Jurkat, Clone E6-1 (cell line): ENCODE measurements at places on chromosomes 12 and 14.

DNA sequence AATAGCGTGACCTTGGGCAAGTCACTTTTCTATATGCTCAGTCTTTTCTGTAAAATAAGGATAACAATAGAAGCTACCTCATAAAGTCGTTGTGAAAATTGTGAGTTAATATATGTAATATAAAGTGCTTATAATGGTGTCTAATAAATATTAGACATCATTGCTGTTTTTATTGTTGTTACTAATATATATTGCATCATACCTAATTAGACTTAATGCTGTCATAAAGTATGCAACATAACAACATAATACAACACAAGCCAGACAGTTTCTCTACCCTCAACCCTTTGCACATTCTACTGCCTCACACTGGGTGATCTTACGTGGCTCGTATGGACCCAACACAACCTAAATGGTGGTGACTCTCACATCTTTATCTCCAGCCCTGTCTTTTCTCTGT, 136.9 kb downstream of the KICS2 start:
- DNase-seq = no peak

GRCh38 chr12:39574378-39574777, 45.2 kb downstream of the ABCD2 start:
- DNase-seq = no peak

DNA sequence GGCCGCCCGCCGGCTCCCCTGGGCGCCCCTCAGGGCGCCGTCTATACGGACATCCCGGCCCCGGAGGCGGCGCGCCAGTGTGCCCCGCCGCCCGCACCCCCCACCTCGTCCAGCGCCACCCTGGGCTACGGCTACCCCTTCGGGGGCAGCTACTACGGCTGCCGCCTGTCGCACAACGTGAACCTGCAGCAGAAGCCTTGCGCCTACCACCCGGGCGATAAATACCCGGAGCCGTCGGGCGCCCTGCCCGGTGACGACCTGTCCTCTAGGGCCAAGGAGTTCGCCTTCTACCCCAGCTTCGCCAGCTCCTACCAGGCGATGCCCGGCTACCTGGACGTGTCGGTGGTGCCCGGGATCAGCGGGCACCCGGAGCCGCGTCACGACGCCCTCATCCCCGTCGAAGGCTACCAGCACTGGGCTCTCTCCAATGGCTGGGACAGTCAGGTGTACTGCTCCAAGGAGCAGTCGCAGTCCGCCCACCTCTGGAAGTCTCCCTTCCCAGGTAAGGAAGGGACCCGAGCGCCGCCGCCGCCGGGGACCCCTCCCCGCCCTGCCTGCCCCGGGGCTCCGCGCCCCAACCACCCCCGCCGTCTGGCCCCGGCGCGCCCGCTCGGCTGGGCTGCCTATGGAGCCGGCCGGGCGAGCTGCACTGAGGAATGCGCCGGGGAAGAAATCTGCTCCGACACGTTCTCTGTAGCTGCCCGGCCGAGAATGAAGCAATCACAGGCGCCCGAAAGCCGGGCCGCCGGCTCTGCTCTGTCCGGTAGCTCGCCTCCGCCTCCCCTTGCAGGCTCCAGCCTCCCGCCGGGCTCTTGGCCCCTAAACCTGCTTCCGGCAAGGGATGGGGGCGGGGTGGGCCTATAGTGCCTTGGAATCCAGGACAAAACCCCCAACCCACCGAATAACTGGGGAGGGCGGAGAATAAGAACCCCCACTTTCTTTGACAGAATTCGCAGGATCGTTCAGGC, 794 bp downstream of the HOXC13 start:
- DNase-seq = no peak

DNA sequence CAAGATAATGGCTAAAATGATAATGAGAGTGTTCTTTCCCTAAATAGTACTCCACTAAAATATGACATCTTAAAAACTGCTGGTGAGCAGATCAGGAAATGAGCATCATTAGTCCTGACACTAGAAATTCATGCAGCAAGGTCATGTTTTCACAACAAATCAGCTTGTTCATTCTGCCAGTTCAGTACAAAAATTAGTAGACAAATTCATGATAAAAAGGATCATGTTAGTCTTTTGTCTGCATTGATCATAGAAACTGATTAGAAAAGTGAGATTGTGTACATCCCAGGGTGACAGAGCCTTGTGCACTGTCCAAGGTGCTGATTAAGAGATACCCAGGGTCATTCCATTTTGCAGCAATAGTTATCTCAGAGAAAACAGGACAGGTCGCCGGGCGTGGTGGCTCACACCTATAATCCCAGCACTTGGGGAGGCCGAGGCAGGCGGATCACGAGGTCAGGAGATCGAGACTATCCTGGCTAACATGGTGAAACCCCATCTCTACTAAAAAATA, 163.6 kb downstream of the RIMBP2 start:
- no peak for DNase-seq

DNA sequence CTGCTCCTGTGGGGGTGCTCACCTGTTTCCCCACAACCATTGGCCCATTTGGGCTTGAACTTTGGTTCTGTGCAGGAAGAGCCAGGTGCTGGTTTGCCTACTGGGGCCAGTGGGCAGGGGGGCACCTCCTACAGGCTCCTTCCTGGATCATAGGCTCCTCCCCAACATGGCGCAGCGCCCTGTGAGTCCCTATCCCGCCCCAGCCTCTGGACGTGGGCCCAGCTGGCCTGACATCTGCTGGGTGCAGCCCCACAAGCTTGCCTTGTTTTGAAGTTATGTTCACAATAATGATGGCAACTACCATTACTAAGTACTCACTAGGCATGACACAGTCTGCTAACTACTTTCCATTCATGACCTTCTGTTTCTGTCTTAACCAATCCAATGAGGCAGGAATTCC, 147.8 kb downstream of the RBM19 start:
- DNase-seq = no peak

GRCh38 chr14:74569387-74569786, 42.6 kb downstream of the LTBP2 start:
- DNase-seq = no peak

DNA sequence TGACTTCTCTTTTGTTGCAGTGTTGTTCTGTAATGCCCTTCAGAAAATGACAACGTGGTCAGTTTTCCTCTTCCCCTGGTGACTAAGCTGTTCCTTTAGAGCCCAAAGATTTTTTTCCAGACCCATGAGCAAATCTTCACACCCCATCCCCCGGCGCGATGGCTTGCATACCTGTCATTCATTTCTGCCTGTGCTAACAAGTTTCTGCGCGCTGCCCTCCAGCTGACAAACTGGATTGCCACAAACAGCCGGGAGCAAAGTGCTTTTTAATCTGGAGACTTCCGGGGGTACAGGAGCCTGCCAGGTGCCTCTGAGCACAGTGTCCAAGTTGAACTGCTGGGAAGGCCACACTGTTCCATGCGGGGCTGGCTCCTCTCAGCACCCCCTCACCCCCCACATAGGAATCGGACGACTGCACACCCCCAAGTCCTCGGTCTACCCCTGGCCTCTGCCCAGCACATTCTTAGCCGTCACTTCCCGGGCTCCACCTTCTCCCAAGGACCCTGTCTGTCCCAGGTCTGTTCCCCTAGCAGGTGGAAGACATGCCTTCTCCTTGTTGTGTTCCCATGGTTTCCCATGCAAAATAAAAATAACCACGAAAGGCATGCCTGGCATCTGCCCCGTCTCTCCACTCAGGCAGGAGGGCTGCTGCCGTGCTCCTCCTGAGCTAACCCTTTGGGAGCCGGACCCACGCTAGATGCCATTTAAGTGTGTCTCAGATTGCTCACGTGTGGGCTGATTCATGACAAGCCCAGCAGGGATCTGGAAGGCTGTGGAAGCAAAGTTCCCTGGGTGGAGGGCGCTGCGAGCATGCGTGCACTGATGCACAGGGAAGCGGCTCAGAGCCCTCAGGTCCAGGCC, 14.1 kb downstream of the RILPL1 start:
- no peak for DNase-seq

DNA sequence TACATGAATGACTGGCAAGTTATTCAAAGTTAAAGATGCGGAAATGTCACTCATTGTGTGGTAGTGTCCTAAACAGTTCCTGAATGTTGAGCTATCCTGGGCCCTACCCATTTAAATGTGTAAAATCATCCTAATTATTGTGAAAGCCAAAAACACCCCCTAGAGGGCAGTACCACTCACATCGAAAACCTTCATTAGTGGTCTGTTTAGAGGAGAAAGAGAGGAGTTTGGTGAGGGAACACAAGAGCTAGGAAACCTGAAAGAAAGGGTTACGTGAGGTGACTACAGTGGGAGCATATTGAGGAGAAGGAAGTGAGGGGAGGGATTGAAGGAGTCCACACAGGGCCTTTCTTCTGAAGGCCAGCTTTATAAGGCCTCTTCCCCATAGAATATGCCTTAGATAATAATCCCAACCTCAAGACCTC, 2.5 kb upstream of the TEP1 start:
- peak; percentile 77 for DNase-seq

DNA sequence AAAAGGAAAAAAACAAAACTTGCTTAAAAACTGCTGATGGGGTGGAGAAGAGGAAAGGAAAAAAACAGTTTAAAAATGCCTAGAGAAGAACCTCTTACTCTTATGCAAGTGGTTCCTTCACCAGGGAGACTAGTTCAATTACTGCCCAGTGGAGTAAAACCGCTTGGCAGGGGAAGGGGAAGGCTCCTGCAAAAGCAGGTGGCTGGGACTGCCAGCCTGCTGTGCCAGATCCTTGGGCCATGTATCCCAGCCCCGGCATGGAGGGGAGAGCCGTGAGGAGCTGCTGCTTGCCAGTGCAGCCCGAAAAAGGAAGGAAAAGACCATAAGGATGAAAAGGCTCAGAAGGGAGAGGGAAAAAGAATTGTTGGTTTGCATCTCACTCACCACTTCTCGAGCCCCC, 123.0 kb downstream of the FSCB start:
- no peak for DNase-seq

DNA sequence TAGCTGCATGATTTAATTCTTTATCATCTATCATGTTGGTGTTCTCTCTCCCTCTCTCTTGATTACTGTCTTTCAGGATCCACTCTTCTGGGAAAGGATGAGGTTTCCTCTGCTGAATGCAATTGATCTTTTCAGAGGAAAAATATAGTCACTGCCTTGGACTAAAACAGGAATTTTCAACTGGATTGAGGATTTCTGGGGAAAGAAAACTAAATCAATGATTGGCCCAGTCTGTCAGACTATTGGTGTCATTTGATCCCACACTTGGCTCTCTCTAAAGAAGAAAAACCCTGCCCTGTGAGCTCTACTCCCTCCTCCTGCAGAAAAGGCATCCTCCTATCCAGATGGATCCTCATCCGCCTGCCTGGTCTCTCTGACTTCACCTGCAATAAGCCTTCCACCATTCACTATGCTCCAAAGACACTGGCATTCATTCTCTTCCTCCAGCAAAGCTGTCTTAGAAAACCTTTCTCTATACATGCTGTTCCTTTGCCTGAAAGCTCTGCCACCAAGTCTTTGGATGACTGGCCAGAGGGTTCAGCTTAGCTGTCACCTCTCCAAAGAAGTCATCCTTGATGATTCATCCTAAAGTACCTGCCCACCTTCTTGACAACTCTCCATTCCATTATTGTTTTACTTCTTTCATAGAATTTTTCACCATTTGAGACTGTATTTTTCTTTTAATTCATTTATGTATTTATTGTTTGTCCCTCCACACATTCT, 127.7 kb upstream of the CAND1 start:
- no peak for DNase-seq

DNA sequence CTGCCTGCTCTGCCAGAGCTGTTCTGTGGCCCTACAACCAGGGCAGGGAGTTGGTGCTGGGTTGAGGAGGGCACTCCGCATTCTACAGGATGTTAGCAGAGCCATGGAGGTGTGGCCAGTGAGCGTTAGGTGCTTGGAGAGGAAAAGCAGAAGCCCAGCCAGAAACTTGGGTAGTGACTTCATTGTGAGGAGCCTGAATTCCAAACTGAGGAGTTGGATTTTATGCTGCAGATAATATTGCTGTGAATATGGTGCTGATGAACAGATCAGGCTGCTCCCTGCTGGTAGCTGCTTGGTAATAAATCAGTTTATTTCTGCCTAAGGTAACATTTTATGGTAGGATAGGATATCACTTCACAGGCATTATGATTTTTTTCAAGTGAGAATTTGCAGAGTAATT, 7.1 kb upstream of the CCDC175 start:
- DNase-seq = no peak

- DNase-seq = peak; percentile 88
Observed at GRCh38 chr14:78202163-78202562, 32.0 kb downstream of the NRXN3 start.

GRCh38 chr14:86364634-86365033, 834.7 kb downstream of the FLRT2 start:
- no peak for DNase-seq

DNA sequence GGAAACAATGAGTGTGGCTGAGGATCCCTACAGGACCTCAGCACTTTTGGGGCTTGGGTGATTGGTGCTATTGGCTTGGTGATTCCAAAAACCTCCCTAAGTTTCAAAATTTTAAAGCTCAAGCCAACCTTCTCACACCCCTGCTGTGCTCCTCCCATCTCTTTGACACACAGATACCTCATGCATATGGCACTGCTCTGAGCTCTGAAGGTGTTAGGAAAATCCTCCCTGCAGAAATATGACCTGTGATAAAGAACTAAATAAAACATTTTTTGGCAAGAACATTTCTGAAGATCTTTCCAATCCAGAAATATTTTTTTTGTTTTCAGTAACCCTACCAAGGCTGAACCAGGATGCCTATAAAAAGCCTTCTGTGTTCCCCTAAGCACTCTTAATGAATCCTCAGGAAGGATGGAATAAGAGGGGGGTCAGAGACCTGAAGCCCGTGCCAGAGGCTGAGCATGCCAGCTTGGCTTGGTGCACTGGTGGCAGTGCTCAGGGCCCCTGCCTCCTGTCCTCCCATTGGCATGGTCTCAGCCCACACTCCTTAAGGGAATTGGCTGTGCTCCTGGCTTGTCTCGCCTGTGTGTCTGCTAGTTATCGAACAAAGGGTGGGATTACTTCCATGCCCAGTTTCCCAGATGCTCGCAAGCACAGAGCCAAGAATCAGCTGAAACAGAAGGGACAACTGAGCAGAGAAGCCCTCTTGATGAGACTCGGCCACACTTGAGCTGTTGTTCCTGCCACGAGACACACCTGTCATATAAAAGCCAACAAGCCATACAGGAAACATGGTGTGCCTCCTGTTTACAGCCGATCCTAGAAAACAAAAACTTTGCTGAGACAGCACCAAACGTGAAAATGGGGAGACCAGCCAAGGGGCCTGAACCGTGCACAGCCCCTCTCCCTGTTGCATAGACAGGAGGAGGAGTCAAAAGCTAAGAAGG, 132.7 kb upstream of the EEA1 start:
- no peak for DNase-seq

GRCh38 chr12:30643366-30643765, 52.3 kb downstream of the IPO8 start:
- no peak for DNase-seq

- DNase-seq = no peak
Observed at GRCh38 chr12:122858171-122858570, 22.9 kb downstream of the HIP1R start.

GRCh38 chr12:20434996-20435395, 66.7 kb downstream of the PDE3A start:
- no peak for DNase-seq

DNA sequence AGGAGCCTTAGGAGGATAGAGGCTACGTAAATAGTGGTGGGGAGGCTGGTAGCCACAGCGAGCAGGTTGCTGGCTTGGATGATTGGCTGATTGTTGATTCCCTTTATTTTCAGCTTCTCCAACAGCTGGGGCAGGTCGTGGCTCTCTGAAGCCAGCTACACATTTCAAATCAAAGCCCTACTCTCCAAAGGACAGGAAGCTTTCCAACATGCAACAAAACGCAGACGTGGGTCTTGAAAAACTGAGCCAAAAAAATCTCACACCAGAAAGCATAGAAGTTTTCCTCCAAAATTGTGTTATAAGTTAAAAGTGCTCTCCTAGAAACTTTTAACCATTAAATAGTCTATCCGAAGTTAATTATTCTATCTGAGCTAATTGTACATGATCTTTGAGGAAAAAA, 37.6 kb upstream of the PRICKLE1 start:
- no peak for DNase-seq

- DNase-seq = peak; percentile 80
Observed at GRCh38 chr14:71245659-71246361, 338.6 kb downstream of the PCNX1 start.
